Activated T-helper 2 cell treated with anti-CD3 and anti-CD28 coated beads, Interferon-gamma antibody, Interleukin-2, Interleukin-4, amounts not matched to agents 10 μg/mL and 5 μg/mL and 100 μg/mL, durations not matched to agents 14 hours and 24 hours and 36 hours (primary cell): ENCODE measurements at places on chromosomes 11 and 22.

DNA sequence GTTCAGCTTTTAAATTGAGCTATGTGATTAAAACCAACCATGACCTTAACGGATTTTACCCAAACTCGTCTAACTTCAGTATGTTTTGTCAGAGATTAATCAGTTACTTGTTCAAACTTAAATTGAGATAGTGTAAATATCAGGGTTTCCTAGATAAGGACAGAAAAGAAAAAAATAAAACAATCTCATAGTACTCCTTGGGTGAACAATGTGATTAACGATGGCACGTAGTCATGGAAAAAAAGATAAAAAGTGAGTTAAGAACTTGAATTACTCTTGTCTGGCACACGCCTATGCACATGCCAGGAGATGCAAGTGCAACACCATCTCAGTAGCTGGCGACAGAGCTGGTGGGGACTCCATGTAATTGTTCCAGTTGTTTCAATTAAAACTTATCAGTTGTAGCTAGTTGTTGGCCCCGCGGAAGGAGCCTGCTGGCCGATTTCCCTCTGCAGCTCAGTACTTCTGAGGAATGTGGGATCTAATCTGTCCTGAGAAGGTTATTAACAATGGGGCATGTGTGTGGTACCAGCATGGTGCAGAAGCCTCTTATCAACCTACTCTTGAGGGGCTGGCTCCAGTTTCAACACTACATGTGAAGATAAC lies 3.0 kb downstream of the RASSF10 start:
- DNase-seq = no peak

DNA sequence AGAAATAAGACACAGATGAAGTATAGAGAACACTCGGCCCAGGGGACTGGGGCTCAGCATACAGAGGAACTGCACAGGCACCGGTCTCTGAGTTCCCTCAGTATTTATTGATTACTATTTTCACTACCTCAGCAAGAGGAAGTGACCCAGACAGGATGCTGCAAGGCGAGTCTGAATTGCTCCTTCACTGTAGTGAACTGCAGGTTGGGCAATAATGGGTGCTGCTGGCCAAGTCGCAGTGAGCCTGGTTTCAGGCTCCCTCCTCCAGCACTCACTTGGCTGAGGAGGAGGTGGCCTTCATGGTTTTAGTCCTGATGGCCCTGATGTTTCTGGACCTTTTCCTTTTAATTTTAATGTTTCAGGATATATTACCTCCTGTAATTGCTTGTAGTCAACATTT lies 10.4 kb downstream of the OR52K2 start:
- no peak for DNase-seq

DNA sequence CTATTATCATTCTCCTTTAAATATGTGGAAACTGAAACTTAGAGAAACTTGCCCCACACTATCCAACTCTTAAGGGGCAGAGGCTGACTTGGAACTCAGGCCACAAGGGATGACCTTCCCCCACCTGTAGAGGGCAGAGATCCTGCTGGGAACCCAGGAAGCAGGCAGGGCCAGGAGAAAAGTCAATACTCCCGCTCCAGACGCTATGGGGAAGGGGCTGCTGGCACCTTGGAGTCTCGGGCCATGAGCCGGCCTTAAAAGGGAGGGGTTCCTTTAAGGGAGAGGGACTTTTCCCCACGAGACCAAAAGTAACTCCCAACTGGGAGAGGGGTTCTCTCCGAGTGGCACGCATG lies 620 bp upstream of the ANO5 start:
- no peak for DNase-seq

DNA sequence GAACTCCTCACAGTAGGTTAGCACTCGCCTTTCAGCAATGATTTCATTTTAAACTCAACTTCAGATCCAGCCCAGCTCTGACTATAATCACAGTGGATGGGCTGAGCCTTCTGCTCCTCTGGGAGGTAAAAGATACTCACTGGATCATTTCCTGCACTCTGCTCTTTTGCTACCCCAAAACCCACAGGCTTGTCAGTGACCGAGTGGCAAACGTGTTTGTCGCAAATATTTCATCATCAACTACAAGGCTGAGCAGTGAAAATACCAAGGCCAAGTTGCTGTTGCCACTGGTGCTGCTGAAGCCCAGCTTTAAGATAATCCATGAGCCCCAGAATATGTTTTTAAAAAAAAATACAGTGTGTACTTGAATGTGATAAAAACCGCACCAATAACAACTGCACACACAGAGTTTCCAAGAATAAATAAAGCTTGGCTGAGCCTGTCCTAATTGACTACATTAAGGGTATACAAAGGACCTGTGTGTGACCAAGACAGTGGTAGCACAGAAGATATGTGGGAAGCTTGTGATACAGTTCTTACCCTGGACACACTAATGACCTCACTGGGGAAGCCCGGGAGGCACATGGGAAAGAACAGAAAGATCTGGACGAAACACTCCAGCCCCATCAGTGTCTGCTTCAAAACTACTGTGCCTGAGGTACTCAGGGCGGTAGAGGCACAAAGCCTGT lies 41.3 kb downstream of the ABTB2 start:
- no peak for DNase-seq
